Stimulated activated CD4-positive, alpha-beta T cell treated with anti-CD3 and anti-CD28 coated beads, Interleukin-1b, Interleukin-23, amount 100 ng/mL, for 4 hours (primary cell): ENCODE measurements at places on chromosomes 5 and 9.

DNA sequence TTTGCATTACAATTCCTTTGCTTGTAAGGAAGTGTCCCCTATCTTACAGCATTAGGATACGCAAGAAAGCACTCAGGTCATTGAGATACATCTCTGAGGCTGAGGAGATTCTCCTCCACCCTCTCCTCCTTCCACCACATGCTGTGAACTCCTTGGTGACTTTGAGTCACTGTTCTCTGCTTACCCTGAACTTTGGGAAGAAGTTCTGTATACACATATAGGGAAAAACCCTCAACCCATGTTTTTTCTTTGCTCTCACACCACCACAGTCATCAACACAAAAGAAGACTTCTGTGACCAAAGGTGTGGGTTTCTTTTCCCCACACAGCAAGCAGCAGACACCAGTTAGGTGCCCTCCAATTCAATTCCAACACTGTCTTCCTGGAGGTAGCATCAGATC, 38.1 kb downstream of the CNOT6 start:
- DNase-seq, result no peak

- no peak for DNase-seq
These were observed 173.4 kb upstream of the CDH12 start for GRCh38 chr5:23026252-23027170.

GRCh38 chr5:107672211-107673038, 1.7 kb upstream of the EFNA5 start:
- DNase-seq, result no peak

DNA sequence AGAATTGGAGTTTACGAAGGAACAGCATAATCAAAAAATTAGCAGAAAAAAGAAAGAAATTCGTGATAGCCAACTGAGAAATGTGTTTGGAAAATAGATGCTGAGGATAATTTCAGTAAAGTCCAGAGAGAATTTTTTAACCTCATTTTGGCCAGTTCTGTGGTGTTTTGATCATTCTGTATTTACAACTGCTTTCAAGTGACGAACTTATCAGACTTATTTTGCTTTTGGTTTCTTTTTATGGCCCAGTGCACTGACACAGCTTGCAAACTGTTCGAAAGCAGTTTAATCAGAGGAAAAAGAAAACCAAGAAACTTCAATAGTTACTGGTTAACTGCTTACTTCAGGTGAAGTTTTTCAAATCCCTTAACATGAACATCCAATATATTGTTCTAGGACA, 1.9 kb downstream of the SDHA start:
- no peak for DNase-seq

- DNase-seq, result no peak
These were observed 74.0 kb upstream of the CCNG1 start for GRCh38 chr5:163363389-163363788.

GRCh38 chr9:129122133-129122532, 10.9 kb downstream of the PTPA start:
- no peak for DNase-seq

DNA sequence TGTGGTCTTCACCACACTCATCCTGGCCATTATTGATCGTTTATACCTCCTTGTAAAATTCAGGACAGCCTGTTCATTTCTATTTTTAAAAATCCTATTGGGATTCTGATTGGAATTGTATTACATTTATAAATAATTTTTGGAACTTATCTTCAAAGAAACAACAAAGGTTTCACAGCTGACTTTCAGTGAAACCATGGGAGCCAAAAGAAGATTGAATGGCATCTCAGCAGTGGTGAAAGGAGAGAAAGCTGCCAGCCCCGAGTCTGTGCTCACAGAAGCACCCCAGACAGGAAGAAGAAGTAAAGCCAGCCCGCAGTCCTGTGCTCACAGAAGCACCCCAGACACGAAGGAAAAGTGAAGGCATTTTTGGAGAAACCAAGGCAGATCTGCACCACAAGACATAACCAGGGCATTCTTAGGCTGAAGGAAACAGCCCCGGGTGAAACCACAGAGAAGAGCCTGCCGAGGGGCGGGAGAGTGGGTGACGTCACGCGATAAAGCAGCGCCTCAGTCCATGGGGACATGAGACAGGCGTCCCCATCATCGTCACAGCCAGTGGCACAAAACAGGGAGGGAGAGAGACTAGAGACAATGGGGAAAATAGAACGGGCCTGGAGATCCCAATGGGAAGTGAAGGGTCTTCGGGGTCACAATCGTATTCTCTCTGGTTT, 42.5 kb upstream of the SLC9A3 start:
- no peak for DNase-seq
